A172 (cell line): ENCODE measurements at places on chromosomes 11 and 22. TPM values are rescaled to one million over a fixed set of nuclear protein-coding genes. Genes with fewer than 3 reads are reported as not detected.
A peak's percentile ranks its signal among the peaks of the same experiment; 100 is the strongest.

GRCh38 chr22:24867323-24868022, 61.5 kb downstream of the SGSM1 start:
- no peak for DNase-seq

DNA sequence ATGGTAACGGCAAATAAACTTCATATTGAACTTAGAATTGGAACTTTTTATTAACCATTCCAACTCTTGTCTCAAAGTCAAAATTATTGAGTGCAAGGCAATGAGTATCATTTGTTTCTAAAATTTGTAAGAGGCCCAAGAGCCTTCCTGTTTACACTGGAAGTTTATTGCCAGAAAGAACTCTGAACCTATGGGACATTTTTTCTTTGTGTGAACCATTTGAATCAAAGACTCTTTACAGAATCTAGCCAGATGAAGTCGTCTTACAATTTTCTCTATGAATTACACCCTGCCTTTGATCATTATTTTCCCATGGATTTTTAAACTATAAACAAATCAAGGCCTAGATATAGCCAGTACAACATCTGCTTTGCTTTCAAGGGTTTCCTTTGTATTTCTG, 2.3 kb upstream of the GUCY1A2 start:
- DNase-seq: no peak

DNA sequence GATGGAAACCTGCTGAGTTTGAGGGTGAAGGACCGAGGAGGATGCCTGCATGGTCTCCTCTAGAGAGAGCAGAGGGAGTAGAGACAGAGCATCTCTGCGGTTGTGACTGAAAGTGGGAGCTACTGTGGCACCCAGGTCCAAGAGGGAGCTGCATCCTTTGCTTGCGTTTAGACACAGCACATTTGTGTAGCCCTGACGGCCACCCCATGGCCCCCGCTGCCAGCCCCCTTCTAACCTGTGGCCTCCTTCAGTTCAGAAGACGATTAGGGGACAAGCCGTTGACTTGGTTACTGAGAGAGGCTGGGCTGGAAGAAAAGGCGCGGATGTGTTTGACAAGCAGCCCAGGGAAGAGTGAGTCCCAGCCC, 690.9 kb downstream of the BRD1 start:
- DNase-seq: no peak

DNA sequence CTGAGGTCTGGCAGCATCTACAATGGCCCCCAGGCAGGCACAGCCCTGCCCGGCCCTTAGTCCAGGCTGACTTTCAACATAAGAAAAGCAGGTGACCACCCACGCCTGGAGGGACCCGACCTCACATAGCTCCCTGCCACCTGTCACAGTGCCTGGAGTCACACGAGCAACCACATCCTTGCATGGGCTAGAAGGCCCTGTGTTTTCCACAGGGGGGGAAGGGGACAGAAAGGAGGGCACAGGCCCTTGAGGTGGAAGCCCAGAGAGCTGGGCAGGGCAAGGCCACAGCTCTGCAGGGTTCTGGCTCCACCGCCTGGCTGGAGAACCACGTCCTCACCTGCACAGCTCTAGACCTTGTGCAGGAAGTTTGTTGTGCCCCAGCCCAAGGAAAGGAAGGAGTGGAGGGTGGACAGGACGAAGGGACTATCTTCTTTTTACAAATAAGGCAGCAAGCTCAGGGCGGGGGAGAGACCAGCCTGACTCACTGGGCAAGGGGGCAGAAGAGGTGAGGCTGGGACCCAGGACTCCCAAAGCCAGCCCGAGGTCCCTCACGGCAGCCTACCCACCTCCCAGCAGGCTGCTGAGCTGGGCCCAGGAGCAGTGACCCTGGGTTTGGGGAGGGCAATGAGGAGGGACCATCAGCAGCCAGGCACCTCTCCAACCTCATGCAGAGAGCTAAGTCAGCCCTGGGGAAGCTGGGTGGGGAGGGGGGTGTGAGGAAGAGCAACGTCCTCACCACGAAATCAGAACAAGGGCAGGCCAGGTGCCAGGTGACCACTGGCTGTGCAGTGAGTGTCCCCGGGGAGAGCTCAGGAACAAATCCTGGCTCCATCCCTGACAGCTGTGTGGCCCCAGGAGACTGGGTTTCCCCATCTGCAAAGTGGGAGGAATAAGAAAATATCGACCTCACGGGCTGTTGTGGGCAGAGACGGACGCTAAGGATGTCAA, 4.3 kb downstream of the C1QTNF6 start:
- no peak for DNase-seq

GRCh38 chr11:28649922-28650321, 541.7 kb downstream of the METTL15 start:
- DNase-seq: no peak

- no peak for DNase-seq
Measured at GRCh38 chr11:104332110-104332509, 168.2 kb upstream of the PDGFD start.

GRCh38 chr11:44964526-44965209, 14.0 kb upstream of the TP53I11 start:
- DNase-seq: no peak

DNA sequence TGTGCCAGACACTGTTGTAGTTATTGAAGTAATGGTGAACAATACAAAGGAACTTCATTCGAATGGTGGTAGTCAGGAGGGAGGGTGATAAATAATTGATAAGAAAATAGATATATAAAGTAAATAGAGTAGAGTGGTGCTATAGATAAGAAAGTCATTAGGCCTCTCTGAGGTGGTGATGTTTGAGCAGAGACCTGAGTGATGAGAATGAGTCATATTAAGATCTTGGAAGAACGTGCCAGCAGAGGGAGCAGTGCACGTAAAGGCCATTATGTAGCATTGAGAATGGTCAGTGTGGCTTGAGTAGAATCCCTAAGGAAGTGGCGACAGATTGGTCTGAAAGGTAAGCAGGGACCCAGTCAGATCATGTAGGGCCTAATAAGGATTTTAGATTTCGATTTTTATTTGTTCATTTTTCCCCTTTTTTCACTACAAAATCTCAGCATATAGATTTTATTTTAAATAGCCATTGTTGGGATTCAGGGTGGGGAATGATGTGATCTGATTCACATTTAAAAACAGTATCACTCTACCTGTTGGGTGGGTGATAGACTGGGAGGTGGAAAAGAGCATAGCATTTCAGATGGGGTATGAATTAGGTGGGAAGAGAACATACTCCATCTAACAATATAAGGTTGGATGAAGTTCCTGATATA, 44.7 kb downstream of the CCDC90B start:
- DNase-seq: peak; percentile 87

DNA sequence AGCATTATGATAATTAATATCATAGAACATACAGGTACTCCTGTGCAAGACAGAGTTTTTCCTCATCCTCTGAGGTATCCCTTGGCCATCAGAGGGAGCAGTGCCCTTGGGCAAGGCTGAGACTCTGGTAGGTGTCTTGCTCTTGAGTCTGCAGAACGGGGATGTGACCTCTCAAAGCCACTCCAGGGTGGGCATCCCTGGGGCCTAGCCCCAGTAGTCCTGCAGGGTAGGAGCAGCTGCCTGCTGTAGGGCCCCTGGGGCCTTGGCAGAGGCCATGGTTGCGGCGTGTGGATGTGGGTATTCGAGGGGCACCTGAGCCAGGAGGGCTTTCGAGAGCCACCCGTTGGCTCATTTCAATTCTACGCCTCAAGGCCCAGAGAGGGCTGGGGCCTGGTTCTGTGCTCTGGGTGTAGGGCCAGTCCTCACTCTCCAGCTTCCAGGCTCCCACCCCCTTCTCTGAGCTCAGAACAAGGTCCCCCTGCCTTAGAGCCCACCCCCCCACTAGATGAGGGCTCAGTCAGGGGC, 7.7 kb upstream of the OMP start:
- DNase-seq: no peak

GRCh38 chr22:27915986-27916385, 3.1 kb downstream of the PITPNB start:
- DNase-seq: no peak

Gene GPHA2
- total RNA-seq: not detected in 2 replicates

Gene PRRG4
- 1.9 and 3.1 TPM in 2 replicates for total RNA-seq

Gene OOSP2
- total RNA-seq: not detected in 2 replicates

Gene ASCL2
- not detected in 2 replicates for total RNA-seq
